ENCODE measurements at places on chromosomes 3 and 15. TPM values are rescaled to one million over a fixed set of nuclear protein-coding genes. Genes with fewer than 3 reads are reported as not detected.

DNA sequence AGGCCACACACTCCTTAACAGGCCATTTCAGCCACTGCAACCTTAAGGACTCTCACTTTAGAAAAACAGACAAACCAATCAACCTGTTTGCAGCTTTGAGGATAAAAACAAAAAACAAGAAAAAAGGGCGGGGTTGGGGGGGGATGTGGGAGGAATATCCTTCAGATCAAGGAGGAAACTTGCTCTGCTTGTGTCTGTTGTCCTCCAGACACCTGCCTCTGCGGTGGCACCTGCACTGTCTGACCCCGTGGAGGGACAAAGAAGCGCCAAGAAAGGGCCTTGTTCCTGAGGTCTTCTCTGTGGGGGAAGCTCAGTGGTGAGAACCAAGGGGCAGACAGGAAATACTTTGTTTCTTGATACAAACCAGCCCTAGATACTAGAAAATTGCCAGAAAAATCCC lies 70.5 kb downstream of the POLR2M start:
- no peak for DNase-seq

DNA sequence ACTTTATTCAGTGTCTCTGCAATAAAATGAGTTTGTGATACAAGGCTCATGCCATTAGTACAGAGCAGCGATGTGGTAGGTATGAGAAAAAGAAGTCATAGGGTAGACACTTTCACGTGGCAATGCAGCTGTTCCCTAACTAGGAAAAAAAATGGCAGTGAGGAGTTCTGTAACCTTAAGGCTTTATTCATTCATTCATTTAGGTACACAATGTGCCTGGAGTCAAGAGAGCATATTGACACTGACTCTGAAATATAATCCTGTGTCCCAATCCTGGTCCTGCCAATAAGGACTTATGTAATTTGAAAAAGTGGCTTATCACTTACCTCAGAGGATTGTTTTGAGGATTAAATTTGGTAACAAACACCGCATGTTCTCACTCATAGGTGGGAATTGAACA lies 173.0 kb upstream of the AZI2 start:
- no peak for DNase-seq

DNA sequence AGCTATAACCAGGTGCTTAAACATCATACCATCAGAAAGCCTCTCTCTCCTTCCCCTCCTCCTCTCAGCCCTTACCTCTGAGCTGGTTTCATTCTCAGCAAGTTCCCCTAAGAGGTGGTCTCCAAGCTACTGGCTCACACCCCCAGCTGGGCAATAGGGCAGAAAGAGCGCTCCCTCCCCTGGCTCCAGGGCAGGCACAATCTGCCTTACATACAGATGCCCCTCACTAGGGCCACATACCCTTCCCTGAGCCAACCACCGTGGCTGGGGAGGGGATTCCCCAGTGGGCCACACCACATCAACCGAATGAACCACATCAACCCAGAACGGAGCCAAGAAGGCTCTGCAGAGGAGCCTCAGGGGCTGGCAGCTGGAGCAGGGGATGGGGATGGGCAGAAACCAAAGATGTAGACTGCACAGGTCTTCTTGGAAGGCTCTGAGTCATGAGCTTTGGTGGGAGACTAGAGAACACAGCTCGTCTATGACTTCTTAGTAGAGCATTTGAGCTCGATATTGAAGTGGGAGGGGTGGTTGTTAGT lies 4.6 kb upstream of the FBLN2 start:
- DNase-seq, result no peak

- no peak for DNase-seq
Measured at GRCh38 chr3:152706991-152707713, 127.8 kb upstream of the P2RY1 start.

- DNase-seq, result no peak
Measured at GRCh38 chr3:23264413-23264812, 61.3 kb downstream of the UBE2E2 start.

GRCh38 chr3:32404714-32405113 lies 13.1 kb downstream of the CMTM7 start:
- DNase-seq, result no peak

DNA sequence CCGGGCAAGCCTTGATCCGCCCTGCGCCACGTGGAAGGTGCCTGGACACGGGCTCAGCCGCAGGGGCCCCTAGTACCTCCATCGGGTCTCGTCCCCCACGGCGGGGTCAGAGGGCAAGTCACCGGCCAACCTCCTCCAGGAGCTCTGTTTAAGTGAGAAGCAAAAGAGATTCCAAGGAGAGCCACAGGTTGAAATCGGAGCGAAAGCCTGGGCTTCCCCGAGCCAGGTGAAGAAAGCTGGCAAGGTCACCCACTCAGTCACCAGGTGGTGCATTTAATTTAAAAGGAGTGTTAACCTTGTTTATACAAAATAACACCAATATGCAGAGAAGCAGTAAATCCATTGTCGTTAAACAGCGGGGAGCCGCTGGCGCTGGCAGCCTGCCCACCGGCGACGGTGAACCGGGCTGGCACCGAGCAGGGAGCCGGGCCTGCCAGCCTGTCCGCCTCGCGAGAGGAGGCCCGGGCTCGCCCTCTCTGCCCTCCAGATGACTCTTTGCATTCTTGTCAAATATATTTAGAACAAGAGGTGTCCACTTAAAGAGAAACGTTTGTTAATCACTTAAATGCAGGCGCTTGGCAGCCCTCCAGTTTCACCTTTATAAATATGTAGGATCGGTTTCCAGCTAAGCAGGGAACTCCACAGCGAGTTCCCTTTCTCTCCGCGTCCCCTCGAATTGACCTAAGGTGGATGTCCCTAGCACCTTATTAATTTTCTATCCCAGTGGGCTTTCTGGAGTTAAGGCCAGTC lies 277.3 kb upstream of the NR2F2 start:
- DNase-seq, result peak; percentile 80

DNA sequence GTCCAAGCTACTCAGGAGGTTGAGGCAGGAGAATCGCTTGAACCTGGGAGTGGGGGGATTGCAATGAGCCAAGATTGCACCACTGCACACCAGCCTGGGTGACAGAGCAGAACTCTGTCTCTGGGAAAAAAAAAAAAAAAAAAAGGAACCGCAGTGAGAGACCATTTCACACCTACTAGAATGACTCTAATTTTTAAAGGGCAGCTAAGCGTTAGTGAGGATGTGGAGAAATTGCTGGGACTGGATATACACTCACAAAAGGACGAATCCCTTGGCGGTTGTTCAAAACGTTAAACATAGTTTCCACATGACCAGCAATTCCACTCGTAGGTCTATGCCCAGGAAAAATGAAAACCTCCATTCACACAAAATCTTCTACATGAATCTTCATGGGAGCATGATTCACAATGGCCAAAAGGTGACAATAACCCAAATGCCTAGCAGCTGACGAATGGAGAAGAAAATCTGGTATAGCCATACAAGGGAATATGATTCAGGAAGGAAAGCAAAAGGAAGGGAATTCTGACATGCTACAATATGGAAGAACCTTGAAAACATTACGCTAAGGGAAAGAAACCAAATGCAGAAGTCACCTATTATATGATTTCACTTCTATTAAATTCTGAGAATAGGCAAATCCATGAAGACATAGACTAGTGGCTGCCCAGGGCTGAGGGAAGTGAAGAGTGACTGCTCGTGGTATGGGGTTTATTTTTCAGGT lies 127.0 kb downstream of the CHSY1 start:
- no peak for DNase-seq

GRCh38 chr3:160473221-160473620 lies 23.6 kb upstream of the TRIM59 start:
- no peak for DNase-seq

GRCh38 chr15:41476416-41477048 lies 17.1 kb upstream of the ITPKA start:
- DNase-seq, result no peak

GRCh38 chr15:90550919-90551318 lies 21.2 kb downstream of the CRTC3 start:
- no peak for DNase-seq

- DNase-seq, result peak; percentile 93
Measured at GRCh38 chr15:100918034-100918689, 995 bp upstream of the LRRK1 start.

GRCh38 chr15:59396211-59396610 lies 23.5 kb upstream of the MYO1E start:
- no peak for DNase-seq

DNA sequence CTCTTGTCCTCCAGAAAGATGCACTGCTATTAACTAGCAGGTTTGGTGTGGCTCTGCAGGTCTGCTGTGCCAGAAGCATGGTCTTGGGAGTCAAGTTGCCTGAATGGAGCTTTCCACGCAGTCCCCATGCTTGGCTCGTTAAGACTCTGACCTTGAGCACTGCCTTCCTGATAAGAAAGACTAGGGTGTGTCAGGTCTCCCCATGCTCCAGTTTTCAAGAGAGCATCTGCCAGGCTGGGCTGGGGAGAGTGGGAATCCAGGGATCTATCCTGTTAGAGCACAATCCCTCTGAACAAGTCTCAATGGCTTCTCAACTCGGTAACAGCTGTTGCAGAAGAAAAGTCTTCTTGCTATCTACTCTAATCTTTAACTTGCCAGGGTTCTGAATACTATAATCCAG lies 98.2 kb downstream of the TJP1 start:
- no peak for DNase-seq

DNA sequence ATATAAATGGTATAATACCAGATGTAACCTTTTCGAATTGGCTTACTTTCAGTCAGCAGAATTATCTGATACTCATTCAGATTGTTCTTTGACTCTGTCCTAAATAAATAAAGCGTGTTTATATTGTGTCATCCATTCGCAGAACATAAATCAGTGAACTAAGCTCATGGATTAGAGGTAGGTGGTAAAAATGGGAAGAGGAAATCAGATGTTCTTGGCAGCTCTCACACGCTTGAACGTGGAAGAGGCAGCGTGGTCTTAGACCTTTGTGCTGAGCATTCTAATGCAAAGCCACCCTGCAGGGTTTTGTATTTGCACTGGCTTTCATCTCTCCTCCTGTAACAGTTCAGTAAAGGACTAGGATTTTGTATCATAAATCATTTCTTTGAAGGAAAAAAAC lies 441.4 kb downstream of the GABRG3 start:
- no peak for DNase-seq

DNA sequence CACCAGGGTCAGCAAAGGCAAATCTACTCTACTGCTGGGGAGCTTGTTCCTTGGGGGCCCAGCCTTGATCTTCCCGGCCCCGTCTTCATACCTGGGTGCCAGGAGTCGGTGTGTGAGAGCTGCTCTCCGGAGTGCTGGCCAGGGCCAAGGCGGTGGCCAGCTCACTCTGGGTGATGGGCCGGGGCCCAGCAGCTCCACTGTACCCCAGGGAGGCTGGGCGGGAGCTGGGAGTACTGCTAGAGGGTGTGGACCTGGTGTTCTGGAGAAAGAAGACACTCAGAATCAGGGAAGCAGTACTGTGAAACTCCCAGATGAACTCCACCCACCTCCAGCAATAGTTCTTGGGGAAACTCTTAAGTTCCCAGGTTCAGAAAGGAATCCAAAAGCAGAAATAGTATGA lies 11.9 kb downstream of the UBL7 start:
- DNase-seq, result no peak

DNA sequence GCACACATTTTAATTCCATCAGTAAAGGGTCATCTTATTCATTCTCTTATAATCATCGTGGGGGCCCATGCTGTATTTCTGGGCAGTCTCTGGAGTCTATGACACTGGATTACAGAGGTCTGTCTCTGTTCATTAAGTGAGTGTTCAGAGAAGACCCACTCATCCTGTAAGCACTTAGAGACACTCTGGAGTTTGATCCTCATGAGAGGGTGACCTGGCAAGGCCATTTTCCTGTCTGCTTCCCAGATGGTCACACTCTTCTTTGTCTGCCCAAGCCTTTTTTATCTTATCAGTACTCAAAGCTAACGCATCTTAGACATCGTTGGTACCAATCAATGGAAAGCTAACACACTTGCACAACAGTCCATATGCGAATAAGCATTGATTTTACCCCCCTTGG lies 333.1 kb downstream of the RORA start:
- no peak for DNase-seq

- no peak for DNase-seq
Measured at GRCh38 chr15:57505056-57505715, 86.5 kb upstream of the MYZAP start.

DNA sequence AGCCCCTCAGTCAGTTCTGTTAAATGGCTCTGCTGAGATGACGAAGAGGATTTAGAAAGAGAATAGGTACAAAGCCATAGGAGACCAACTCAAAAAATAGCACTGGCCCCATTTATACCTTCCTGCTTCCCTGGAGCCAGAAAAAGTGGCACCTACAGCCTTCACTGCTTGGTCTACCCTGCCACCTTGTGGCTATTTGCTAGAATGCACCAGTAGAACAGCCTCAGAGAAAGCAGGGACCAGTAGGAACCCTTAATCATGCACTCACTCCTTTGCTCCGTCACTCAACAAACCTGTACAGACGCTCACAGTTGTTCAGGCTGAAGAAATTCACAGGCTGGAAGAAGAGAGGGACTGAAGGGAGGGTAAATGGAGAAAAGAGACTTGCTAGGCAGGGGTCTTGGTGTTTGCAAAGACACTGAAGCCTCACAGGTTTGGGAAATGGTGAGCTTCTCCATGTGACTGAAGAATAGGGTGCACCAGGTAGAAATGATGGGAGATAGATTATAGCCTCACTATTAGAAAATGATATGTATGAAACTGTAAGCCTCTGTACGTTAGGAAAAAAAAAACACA lies 12.1 kb upstream of the RTP2 start:
- DNase-seq, result no peak

- DNase-seq, result no peak
Measured at GRCh38 chr3:177483182-177483967, 286.1 kb upstream of the TBL1XR1 start.

GRCh38 chr3:149703466-149703865 lies 45.6 kb upstream of the WWTR1 start:
- DNase-seq, result no peak

DNA sequence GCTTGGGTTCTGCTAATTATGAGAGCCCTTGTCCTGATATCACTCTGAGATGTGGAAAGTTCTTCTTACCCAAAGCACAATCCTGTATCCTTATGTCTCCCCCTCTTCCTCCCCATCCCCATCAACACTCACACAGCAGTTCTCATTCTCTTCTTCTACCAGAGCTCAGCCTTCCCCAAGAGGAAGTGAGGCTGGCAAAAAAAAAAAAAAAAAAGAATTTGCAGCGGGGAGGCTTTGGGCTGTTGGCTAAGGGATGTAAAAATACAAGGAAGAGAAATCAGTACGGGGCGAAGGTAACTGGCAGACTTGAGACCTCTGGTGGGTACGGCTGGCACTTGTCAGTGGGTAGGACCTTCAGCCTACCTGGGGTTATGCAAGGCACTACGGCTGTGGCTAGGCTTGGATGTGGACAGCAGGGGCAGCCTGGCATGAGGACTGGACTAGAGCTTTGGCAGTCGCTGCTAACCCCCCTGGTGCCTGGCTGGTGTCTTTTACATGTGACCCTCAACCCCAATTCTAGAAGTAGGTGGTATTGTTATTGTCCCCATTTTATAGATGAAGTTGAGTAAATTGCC lies 5.4 kb downstream of the VIPR1 start:
- DNase-seq, result peak; percentile 63

GRCh38 chr15:43518197-43518761 lies 871 bp downstream of the MAP1A start:
- peak; percentile 58 for DNase-seq

The MASP1 gene
- total RNA-seq, result 5.9 TPM

The STRA6 gene
- not detected for total RNA-seq

The NIPA2 gene
- 46.2 TPM for total RNA-seq

The CFAP91 gene
- total RNA-seq, result 3.7 TPM

The GP9 gene
- 1.2 TPM for total RNA-seq

The BCL2A1 gene
- 91.1 TPM for total RNA-seq

The ITIH1 gene
- total RNA-seq, result not detected

All from upper lobe of right lung (tissue), 1 donor.